Amniotic epithelial cell (primary cell): ENCODE measurements at places on chromosomes 3 and 15.
A peak's percentile ranks its signal among the peaks of the same experiment; 100 is the strongest.

DNA sequence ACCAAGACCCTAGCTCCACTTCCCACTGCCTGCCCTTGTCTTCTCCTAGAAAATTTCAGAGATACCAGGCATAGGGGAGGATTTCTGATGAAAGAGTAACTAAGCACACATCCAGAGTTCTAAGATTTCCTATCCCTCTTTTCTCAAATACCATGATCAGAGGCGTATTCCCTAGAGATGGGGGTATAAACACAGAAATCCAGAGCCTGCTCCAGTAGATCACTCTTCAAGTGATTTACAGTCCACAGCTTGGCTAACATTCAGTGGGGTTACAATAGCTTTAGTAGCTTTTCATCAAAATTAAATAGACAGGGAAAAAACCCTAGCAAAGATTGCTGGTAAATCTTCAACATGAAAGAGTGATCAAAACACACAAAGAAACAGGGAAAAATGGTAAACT is 800.7 kb upstream of the GRM7 start:
- DNase-seq = no peak

GRCh38 chr3:52451237-52452083 is 2.4 kb downstream of the TNNC1 start:
- DNase-seq = no peak

- DNase-seq = peak; percentile 30
These were observed 26.2 kb upstream of the IGF2BP2 start for GRCh38 chr3:185851046-185851445.

GRCh38 chr15:89496155-89497098 is at the start of gene RHCG:
Gene RHCG (minus strand): TSS chr15:89496583. CDS start chr15:89496544, 39 bp downstream.
- DNase-seq = peak; percentile 31

- DNase-seq = peak; percentile 65
These were observed 11.8 kb downstream of the XXYLT1 start for GRCh38 chr3:195259154-195259474.

DNA sequence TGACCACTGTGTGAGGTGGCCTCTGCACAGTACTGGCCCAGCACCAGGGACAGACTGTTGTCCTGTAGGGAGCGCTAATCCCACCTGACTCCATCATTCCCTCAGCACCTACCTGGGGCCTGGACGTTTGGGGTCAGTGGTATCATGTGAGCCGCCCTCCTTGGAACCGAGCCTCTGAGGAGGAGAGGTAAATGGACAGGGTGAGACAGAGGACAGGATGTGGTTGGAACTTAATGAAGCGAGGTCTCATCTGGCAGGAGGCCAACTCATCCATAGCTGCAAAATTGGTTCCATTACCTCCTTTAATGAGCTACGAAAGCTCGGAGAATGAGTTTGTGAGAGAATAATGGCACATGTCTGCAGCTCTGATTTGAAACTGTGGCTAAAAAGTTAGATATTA is 13.9 kb downstream of the MAPKAPK3 start:
- no peak for DNase-seq
